ENCODE measurements at places on chromosomes 6 and 20. TPM values are rescaled to one million over a fixed set of nuclear protein-coding genes. Genes with fewer than 3 reads are reported as not detected.

DNA sequence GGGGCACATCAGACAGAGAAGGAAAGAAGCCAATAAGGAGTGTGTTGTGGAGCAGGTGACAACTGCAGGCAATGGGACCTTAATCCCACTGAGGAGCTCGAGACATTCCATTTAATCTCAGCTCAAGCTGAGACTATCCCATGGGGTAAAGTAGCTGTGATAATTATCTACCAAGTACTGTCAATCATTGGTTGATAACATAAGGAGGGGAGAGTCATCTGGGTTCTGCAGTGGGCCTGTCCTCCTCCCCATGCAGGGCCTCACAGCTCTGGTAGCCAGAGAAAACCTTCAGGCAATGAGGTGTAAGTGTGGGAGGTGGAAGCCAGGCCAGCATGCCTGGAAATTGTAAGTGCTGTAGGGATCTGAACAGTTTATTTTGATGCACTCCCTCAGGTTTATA, 375.0 kb upstream of the ARID1B start:
- DNase-seq, result no peak

DNA sequence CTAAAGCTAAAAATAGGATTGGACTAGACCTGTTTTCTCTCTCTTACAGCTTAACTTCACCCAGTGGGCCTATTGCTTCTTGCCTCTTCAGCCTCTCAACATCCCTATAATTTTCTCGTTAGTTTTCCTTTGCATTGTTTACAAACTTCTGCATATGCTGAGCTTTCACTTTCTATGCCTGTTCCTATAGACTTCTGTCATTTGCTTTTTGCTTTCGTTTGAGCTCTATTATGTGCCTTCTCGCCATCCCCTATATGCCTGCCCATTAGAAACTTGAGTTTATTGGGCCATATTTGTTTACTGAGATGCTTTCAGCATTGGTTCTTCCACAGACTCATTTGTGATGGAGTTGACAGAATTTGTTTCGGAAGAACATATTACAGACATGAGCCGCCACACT, 40.9 kb downstream of the NCOA7 start:
- DNase-seq, result peak; percentile 27

- no peak for DNase-seq
These were observed 593.4 kb upstream of the CDH4 start for GRCh38 chr20:60658681-60659080.

DNA sequence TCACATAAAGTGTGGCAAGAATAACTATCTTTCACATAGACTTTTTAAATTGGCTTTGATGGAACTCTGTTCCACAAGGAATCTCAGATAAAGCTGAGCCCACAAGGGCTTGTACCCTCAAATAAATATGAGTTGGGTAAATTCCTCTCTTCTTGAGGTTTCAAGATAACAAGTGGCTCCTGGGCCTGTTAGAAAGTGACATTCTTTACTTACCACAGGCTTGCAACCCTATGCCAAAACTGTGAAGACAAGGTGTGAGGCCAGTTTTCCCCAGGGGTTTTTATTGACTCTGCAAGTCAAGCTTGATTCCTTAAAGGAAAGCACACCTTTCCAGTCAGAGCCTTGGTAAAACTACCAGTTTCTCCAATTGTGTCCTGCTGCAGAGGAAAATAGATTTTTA, 664.8 kb upstream of the GJE1 start:
- DNase-seq, result no peak

DNA sequence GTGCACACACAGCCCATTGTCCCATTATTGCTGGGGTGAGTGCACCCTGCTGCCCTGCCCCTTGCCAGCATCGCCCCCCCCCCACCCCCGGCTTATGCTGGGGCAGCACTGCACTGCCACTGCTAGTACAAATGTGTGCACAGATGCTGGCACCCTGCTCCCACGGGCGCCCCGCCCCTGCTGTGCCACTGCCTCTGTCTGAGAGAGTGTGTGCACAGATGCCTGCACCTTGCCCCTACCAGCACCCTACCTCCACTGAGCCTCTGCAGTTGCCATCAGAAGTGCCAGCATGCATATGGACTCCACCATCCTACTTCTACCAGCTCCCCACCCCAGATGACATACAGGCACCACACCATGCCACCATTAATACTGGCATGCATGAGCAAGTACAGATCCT, 454.6 kb upstream of the KHDRBS2 start:
- no peak for DNase-seq

- no peak for DNase-seq
These were observed 7.3 kb downstream of the TMEM181 start for GRCh38 chr6:158567152-158567551.

- DNase-seq, result no peak
These were observed 12.2 kb downstream of the SUN5 start for GRCh38 chr20:32991792-32992641.

GRCh38 chr6:65135567-65135966, 571.5 kb downstream of the EYS start:
- no peak for DNase-seq

- DNase-seq, result no peak
These were observed 1.7 kb upstream of the MYB start for GRCh38 chr6:135179372-135179771.

DNA sequence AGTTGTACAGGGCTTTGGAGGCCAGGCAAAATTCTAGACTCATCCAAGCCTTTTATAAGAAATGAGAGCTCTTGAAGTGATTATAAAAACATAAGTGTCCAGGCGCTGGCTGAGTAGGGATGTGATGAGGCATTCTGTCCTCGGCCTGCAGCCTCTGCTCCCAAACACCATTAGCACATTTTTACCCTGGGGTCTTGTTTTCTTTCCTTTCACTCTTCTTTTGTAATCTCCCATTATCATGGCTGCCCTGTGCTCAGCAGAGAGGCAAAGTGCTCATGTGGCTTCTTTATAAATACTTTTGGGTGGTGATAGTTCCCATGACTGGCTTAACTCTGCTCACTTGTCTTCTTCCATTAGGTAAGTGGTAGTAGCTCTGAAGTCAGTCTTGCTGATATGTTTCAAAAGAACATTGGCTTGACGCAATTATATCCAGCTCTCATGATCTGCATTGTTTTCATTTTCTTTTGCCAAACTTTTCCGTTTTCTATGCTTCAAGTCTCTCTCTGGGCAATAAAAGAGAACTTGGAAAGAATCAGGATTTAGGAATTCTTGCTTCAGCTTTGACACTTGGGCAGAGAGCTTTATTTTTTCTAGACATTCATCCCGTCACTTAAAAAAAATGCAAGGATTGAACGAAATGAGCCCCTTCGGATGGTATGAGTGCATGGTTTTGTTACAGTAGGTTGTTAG, 61.1 kb downstream of the CAP2 start:
- DNase-seq, result peak; percentile 55

DNA sequence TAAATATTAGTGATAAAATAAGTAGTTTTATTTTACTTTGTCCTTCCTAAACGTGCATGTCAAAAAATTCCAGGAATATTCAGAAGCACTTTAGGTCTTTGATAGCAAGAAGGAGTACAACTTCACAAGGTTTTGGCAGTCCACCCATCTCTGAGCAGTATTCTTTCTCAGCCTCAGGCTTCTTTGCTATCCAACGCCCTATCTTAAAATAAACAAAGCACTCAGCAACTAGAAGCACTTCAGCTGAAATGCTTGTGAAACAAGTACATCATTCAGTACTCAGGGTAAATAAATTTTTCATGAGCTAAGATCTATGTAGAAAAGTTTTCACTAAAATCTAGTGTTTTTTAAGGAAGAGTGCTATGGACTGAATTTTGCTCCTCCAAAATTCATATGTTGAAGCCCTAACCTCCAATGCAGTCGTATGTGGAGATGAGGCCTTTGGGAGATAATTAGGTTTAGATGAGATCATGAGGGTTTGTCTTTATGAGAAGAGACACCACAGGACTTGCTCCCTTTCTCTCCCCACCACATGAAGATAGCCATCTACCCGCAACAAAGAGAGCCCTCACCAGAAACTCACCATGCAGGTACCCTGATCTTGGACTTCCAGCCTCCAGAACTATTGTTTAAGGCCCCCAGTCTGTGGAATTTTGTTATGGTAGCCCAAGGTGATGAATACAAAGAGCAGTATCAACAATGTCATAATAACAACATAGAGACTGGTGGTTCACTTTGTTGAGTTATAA, 539.1 kb downstream of the TFAP2A start:
- no peak for DNase-seq

- DNase-seq, result no peak
These were observed 91.2 kb downstream of the DLL1 start for GRCh38 chr6:170199716-170200115.

DNA sequence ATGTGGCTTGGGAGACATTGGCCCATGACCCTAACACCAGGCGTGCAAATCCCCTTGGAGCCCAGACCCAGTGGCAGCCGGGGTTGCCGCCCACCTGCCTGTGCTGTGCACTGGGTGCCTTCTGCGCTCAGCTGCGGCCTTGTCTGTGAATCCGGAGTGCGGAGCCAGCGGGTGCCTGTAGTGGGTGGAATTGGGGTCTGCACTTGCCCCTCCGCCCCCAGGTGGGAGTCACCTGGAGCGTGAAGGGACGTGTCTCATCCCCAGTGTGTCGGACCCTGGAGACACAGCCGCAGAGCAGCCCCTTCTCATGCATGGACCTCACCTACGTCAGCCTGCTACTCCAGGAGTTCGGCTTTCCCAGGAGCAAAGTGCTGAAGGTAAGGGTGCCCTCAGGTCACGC, 22.9 kb upstream of the PYGB start:
- no peak for DNase-seq

DNA sequence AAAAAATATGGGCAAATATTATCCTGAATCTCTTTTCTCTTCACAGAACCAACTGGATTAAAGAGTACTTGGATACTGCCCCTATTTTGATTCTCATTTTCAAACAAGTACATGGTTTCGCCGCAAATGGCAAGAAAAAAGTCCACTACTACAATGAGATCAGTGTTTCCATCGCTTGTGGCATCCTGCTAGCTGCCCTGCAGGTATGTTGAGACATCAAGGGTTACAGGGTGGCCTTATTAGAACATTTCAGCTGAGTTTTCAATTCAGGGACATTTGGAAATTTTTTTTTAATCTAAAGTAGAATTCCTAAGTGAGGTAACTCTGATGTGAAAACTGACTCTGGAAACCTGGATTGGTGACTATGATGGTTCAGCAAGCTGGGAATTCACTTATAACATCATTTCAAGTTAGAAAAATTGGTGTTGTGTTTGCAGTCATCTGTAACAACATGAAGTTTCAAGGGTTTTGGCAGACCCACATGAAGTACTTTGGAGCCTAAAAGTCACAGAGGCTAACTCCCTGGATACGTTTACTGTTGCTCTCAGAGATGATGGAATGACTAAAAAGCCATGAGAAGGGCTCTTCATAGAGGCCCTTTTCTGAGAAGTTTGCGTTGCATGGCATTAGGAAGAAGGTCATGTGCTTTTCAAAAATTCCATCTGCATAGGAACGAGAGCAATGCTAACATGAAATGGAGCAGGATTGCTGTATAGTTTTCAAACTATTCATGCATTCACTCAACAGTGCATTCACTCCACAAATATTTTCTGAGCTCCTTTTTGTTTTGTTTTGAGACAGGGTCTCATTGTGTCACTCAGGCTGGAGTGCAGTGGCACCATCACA, 25.5 kb downstream of the IYD start:
- no peak for DNase-seq

GRCh38 chr6:108113557-108114519, 39.3 kb upstream of the OSTM1 start:
- peak; percentile 82 for DNase-seq

- no peak for DNase-seq
These were observed 38.3 kb downstream of the HECA start for GRCh38 chr6:139173172-139173571.

DNA sequence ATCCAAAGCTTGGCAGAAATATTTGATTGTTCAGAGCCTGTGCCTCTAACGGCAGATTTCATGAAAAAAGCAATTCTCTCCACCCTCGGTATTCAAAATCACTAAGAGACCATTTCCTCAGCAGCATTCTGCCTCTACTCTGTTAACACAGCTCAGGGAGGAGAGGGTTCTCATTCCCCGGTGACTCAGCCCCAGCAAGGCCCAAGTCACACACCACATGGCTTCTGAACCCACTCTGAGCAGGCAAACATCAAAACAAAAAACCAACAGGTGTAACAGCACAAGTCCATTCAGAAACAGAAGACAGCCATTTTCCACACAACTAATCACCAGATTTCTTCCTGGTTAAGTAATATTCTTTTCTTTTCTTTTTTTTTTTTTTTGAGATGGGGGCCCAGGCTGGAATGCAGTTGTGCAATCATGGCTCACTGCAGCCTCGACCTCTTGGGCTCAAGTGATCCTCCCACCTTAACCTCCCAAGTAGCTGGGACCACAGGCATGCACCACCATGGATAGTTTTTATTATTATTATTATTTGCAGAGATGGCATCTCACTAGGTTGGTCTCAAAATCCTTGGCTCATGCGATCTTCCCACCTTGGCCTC, 55.4 kb downstream of the GFOD1 start:
- no peak for DNase-seq

- DNase-seq, result no peak
These were observed 51.8 kb upstream of the FRMD1 start for GRCh38 chr6:168130697-168131371.

GRCh38 chr6:110859335-110859792, 15.2 kb upstream of the AMD1 start:
- peak; percentile 53 for DNase-seq

DNA sequence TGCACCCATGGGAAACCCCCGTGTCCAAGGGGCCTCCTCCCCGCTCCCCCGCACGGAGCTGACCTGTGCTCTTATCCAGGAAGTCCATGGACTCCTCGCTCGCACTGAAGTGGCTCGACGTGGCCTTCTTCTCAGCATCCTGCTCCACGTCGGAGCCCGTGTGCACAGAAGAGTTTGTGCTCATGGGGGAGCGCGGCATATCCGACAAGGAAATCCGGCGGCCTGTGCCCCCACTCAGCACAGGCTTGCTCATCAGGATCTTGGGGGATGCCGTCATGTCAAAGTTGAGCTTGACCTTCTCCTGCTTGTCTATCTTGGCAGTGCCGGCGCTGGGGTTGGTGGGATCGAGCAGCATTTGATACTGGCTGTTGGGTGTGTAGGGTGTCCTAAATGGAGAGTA, 80.2 kb downstream of the ZMYND8 start:
- no peak for DNase-seq

DNA sequence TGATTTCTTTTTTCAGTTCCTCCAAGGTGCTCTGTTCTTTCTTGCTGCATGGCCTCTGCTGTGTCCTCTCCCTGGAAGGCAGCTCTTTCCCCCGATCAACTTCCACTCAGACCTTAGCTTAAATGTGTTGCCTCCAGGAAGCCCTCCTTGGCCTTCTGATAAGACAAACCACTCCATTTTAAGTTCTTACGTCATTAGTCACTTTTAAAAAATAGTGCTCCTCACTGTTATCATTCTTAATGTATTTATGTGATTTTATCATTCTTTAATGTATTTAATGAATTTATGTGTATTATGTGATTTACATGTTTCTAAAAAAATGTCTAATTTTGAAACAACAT, 12.2 kb upstream of the MANBAL start:
- DNase-seq, result no peak

- no peak for DNase-seq
These were observed 157.4 kb upstream of the PDE10A start for GRCh38 chr6:165820407-165820806.

Gene TNXB
- 108 TPM for total RNA-seq

Gene TMEM170B
- total RNA-seq, result 3.9 TPM

Gene GATA5
- not detected for total RNA-seq

Gene CENPQ
- 6.3 TPM for total RNA-seq

Gene ATP9A
- 39.4 TPM for total RNA-seq

Gene SIGLEC1
- 2.1 TPM for total RNA-seq

Gene WDR46
- total RNA-seq, result 50.1 TPM

Gene LY6G5C
- total RNA-seq, result 0.80 TPM

Gene FOXF2
- total RNA-seq, result 0.22 TPM

Gene RIMS1
- 5.7 TPM for total RNA-seq

Gene DCBLD1
- 6.8 TPM for total RNA-seq

Gene COL21A1
- 101 TPM for total RNA-seq

Gene PRSS35
- 102 TPM for total RNA-seq

Gene ZNF184
- total RNA-seq, result 15.1 TPM

Gene MICB
- 0.75 TPM for total RNA-seq

Gene VGLL2
- 28.2 TPM for total RNA-seq

Gene FOXQ1
- 0.04 TPM for total RNA-seq

All from muscle of leg (tissue), 16 donors.